Mammary epithelial cell (primary cell): ENCODE measurements at places on chromosomes 7 and 10. TPM values are rescaled to one million over a fixed set of nuclear protein-coding genes. Genes with fewer than 3 reads are reported as not detected.

GRCh38 chr7:80521809-80522208 lies 9.9 kb upstream of the GNAT3 start:
- DNase-seq: no peak

DNA sequence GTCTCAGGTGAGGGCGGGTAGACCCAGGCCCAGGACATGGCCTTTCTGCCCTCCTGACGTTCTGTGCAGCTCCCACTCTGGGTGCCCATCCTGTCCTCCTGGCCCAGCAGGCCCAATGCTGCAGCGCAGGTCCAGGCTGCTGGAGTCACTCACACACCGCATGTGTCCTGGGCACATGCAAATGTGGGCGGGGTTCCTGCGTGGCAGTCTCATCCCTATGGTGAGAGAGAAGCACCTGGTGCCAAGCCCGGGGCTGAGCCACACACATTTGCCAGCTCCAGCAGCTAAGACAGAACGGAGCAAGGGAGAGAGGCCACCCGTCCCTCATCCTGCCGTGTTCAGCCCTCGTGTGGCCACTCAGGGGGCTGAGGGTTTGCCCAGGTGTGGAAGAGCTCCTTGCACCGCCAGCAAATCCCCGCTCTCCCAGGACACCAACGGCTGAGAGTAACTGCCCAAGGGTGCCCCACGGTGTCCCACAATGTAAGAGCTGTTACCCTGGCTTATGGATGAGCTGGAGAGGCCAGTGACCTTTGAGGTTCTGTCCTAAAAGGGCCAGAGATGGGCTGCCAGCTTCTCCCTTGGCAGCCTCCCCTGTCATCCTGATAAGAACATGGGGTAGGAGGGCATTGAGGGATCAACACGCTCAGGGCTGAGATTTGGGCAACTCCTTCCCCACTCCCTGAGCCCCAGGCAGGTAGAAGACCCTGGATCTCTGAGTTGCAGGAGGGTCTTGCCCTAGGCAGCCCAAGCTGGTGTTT lies 4.4 kb downstream of the FUOM start:
- DNase-seq: no peak

- DNase-seq: no peak
These were observed 9.9 kb upstream of the PPP1R9A start for GRCh38 chr7:94897541-94897940.

DNA sequence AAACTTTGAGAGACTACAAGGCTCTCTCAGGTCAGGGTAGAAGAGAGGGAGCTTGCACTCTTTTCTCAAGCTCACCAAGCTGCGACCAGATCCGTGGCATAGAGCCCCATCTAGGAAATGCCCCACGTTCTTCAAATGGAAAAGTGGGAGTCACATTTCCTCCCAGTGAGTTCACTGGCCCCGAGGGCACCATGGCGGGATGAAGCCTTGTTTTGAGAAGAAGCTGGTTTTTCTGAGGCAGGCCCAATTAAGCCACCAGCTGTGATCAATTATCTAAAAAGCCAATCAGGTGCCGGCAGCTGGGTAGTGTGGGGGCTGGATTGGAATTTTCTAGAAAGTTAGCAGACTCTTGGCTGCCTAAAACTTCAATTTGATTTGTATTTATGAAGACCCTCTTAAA lies 101.4 kb downstream of the ZNF365 start:
- no peak for DNase-seq

DNA sequence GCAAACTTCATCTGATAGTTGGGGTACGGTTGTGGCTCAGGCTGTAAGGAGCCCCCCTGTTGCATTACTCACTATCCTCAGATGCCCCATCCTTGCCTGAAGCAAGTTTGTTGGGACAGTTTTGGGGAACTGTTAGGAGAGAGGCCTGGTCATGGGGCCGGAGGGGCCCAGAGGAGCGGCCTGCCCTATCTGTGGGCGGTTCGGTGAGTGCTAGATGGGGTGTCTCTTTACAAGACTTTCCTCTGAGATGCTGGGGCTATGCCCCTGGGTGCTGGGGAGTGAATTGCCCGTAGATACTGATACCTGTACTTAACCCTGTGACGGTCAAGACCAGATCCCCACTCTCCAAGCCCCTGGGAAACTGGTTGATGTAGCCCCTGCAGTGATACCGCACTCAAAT lies 12.4 kb downstream of the CUX1 start:
- no peak for DNase-seq

GRCh38 chr7:1345796-1346755 lies 113.2 kb downstream of the MICALL2 start:
- no peak for DNase-seq

EIF4EBP2 gene
- 22.2 and 34.7 TPM in 2 replicates for total RNA-seq

C10orf53 gene
- total RNA-seq: not detected

ASZ1 gene
- total RNA-seq: not detected in 2 replicates
